ENCODE measurements at places on chromosomes 4 and X.
A peak's percentile ranks its signal among the peaks of the same experiment; 100 is the strongest.

GRCh38 chr4:185723631-185724260 is 88.2 kb downstream of the SORBS2 start:
- DNase-seq: no peak

DNA sequence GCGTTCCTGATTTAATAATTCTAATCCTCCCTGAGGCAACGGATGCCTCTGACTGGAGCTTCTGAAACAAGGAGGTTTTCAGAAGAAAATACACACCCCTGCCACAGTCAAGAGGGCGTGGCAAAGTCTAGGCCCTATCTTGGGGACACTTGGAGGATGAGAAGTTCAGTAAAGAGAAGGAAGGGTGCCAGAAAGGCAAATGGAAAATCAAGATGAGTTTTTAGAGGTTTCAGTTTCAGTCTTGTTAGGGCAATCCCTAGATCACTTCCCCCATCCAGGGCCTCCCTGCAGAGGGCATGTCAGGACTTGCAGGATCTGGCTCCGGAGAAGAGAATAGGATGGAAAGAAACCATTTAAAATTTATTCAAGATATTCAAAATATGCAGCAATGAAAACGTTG is 28.5 kb upstream of the FGF2 start:
- DNase-seq: no peak

GRCh38 chr4:8648296-8648695 is 55.7 kb downstream of the CPZ start:
- DNase-seq: no peak

GRCh38 chr4:78689261-78689660 is 86.9 kb upstream of the BMP2K start:
- no peak for DNase-seq

GRCh38 chr4:185865901-185866328 is 53.9 kb upstream of the SORBS2 start:
- no peak for DNase-seq

DNA sequence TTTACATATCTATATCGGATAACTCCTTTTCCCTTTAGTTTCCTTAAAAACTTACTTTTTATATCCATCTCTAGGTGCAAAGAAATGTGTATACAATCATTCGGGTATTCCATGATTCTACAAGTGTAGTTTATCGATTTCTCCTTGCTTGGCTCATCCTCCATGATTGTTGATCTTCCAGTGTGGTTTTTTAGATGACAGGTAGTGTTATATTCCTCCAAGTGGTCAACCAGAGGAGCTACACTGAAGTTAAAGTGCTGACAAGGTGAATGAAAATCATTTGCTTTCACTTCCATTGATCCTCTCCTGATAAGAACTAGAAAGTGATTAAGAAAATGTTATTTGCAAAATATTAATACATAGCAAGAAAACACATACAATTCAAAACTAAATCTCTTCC is 38.5 kb downstream of the TMEM156 start:
- no peak for DNase-seq

DNA sequence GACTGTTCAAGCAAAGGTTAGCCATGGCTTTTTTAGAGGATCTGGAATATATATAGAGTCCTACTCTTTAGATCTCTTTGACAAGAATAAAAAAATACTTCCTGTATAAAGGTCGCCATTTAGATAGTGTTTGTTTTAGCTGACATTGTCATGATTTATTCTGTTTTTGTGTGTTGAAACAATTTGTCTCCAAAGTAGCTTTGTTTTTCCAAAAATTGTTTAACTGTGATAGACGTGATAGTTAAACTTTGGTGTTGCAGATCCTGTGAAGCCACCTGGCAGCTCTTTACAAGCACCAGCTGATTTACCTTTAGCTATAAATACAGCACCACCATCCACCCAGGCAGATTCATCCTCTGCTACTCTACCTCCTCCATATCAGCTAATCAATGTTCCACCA is 80.3 kb upstream of the SMARCA5 start:
- no peak for DNase-seq

DNA sequence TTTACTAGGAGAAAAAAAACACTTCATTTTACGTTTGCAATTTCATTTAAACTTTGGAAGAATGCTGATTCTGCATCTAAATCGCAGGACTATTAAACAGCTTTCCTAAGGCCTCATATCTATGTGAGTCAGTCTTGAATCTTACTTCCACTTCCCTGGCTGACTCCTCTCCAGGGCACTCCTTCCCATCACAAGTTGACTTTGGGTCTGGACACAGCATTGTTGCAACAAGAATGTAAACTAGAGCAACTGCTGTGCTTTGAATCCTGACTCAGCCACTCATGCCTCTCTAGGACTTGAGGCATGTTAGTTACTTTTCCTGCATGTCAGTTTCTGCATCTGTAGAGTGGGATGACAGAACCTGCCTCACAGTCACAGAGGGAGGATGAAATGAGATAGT is 413.8 kb downstream of the FAT4 start:
- DNase-seq: no peak

GRCh38 chr4:180953572-180953971 is 1289.6 kb upstream of the TENM3 start:
- DNase-seq: no peak

- no peak for DNase-seq
Measured at GRCh38 chrX:18034945-18035344, 173.8 kb upstream of the RAI2 start.

GRCh38 chrX:120751683-120752082 is 121.8 kb upstream of the C1GALT1C1 start:
- DNase-seq: no peak

DNA sequence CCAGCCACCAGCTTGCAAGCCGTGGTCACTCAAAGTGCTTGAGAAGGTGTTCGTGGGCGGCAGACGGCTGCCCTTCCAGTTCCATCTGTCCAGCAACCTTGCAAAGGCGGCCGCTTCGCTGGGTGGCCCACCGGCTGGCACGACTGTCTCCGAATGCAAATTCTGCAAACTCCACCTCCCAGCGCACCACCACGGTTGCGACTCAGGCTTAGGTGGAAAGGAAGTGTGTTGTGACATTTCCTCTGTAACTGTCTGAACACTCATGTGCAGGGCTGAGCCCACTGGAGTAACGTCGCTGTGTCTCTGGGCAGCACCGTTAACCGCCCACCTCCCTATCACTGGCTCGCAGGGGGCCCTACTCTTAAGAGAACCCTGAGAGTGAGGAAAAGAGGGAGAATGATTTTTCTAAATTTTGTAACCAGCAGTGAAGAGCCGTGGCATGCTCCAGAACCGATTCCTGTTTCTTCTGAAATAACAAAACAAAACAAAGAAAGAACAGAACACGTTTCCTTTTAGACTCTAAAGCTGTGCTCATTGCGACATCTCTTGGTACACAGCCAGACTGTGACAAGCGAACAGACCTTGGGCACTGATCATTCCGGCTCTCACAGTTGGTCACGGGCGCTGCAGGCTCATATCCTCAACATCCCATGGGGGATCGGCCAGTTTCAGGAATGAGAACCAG is at the start of gene P2RY8:
Gene P2RY8 (minus strand): TSS at position 155 of the 685 bp plus-strand sequence. CDS start 70,627 bp downstream, outside the sequence.
- peak; percentile 87 for DNase-seq

DNA sequence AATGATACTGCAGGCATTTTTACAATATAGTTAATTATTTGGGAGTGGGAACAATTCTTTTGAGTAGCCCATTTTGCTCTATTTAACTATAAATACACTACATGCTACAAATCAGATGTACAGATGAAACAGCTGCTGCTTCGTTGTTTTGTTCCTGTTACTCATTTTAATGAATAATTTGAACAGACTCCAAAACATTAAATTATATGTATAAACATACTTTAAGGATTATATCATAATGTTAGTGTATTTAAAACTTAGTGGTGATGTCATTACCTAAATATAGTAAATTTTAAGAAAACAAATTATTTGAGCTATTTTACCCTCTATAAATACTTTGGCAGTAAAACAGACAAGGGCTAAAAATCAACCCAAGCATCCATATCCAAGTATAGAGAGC is 60.7 kb downstream of the GAB1 start:
- no peak for DNase-seq

GRCh38 chr4:8127051-8127826 is 31.4 kb downstream of the ABLIM2 start:
- DNase-seq: no peak

GRCh38 chrX:114134465-114134864 is 449.4 kb upstream of the HTR2C start:
- DNase-seq: no peak

- peak; percentile 73 for DNase-seq
Measured at GRCh38 chr4:40576651-40577480, 52.8 kb downstream of the RBM47 start.

DNA sequence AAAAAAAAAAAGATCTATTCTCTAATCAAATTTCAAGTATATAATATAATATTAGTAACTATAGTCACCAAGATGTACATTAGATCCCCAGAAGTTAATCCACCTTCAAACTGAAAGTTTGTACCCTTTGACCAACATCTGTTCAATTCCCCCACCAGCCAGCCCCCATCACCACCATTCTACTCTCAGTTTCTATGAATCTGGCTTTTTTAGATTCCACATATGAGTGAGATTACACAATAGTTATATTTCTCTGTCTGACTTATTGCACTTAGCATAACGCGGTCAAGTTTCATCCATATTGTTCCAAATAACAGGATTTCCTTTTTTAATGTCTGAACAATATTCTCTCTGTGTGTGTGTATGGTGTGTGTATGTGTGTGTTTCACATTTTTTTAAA is 33.7 kb upstream of the VMA21 start:
- DNase-seq: no peak

DNA sequence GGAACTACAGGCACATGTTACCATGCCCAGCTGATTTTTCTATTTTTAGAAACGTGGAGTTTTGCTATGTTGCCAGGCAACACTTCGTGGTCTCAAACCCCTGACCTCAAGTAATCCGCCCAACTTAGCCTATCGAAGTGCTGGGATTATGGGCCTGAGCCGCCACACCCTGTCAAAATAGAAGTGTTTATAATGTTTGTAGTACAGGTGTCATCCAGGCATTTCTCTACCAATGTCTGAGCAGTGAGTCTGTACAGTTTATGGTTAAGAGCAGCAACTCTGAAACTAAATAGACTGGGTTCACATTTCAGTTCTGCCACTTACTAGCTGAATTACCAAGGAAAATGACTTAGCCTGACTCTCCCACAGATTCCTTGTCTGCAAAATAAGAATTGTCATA is 460.4 kb upstream of the GALNT7 start:
- no peak for DNase-seq

- no peak for DNase-seq
Measured at GRCh38 chrX:8346060-8346459, 118.6 kb upstream of the VCX3B start.

DNA sequence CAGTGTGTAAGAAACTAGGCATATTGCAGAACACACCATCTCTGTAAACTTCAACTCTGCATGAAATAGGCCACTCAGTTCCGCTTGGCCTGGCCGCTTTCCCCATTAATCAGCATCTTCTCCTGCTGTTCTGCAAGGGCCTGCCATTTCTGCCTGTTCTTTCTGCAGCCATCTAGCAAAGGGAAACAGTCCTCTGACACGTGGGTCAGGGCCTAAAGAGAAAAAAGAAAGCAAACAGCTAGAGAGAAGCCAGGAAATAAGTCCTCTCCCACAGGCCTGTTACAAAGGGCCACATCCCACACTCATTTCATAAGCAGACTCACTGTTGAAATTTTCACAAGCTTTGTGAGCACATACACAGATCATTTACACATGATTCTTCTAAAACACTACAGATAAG is 130.1 kb downstream of the PDE5A start:
- no peak for DNase-seq

- DNase-seq: no peak
Measured at GRCh38 chr4:54541426-54542118, 116.2 kb upstream of the KIT start.

GRCh38 chrX:17021851-17022604 is 75.6 kb downstream of the REPS2 start:
- DNase-seq: no peak

- no peak for DNase-seq
Measured at GRCh38 chr4:105599932-105600655, 47.7 kb downstream of the ARHGEF38 start.

GRCh38 chrX:87525771-87526229 is 8.2 kb downstream of the KLHL4 start:
- DNase-seq: no peak

DNA sequence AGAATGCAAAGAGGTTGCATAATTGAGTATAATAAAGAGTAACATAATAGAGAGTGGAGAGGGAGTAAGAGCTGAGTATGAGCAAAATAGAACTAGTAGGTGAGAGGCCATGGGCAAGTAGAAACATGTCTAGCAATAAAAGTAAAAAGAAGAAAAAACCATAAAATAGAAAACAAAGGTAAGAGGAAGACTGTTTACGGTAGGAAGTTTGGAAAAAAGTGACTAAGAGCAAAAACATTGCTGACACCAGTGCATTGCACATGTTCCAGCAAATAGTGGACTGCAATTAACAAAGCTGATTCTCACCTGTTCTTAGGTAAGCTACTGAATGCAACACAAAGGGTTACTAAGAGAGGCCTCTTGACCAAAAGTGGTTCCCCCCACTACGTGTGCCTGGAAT is 202.9 kb downstream of the TEX13A start:
- DNase-seq: no peak

DNA sequence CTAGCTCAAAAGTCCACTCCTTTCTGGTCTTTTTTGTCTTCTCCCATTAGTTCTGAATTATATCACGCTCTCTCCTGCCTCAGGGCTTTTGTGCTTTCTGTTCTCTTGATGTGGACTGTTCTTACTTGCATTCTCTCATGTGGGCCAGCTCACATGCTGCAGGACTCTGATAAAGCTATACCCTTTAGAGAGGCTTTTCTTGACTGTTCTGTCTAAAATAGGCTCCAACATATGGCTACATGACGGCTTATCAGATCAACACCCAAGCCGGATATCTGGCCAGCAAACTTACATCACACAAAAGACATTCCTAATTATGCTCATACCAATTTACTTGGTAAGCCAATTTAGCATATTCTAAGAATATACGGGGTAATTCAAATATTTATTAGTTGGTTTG is 1494.5 kb downstream of the TECRL start:
- DNase-seq: no peak

DNA sequence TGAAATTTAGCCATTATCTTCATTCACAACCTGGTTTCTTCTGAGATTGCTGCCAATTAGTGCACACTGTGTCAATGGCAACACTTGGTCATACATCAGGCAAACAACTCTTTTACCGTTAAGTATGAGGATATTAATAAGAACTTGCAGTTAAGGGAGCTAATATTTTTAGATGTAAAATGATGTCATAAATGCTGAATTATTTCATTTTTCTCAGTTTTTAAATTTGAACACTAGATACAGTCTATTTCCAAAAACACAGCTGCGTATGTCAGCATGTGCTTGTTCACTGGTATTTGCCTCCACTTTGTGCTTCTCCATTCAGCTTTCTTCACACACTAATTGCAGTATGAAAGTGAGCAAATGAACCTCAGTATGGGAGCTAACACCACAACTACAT is 1.6 kb downstream of the KLHL13 start:
- DNase-seq: no peak

Measured in stimulated activated naive B cell treated with anti-CD40 and anti-IgM and Interleukin-4, amounts not matched to agents 10 μg/mL and 1 μg/mL and 100 μg/mL, for 72 hours (primary cell).